Stimulated activated CD4-positive, alpha-beta T cell treated with anti-CD3 and anti-CD28 coated beads, Interleukin-1b, Interleukin-23, amount 100 ng/mL, for 1 hour (primary cell): ENCODE measurements at places on chromosomes 13 and 19.
A peak's percentile ranks its signal among the peaks of the same experiment; 100 is the strongest.

- peak; percentile 83 for DNase-seq
Measured at GRCh38 chr19:12564016-12564664, 12.9 kb upstream of the ZNF564 start.

DNA sequence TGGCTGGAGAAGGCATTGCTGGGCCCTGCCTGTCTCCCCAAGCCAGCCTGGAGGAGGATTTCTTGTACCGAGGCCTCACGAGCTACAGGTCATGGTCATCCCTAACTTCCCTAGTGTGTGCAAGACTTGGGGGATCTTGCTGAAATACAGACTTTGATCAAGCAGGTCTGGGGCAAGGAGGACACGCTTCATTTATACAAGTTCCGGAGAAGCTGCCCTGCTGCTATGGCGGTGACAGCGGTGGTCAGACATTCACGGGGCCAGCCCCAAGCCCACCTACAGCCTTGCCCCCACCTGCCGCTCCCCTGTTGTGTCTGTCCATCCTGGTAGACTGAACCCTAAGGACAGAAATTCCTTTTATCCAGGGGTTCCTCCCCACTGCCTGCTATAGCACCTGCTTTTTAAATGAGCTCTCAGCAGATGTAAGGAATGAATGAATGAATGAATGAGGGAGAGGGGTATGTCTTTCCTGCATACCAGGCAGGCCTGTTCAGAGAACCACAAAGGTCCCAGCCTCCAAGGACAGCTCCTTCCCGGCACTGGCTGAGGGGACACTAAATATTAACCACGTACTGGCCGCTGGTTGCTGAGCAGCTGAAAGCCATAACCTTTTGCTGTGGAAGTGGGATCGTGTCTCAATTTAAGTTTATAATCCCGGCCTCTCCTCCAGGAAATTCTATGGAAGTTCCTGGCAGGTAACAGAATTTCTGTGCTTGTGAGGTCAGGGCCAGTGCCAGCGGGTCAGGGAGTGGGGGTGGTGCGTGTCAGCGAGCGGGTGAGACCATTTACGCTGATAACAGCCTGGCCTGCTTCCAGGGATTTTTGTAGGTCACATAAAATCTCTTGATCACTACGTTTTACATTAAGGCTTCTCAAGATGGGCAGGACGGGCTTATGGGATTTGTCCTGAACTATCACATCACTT, 27.1 kb downstream of the TSSK6 start:
- no peak for DNase-seq

GRCh38 chr13:112245179-112245724, 130.9 kb upstream of the SPACA7 start:
- no peak for DNase-seq

GRCh38 chr19:37907735-37908455, 887 bp downstream of the SIPA1L3 start:
- no peak for DNase-seq

DNA sequence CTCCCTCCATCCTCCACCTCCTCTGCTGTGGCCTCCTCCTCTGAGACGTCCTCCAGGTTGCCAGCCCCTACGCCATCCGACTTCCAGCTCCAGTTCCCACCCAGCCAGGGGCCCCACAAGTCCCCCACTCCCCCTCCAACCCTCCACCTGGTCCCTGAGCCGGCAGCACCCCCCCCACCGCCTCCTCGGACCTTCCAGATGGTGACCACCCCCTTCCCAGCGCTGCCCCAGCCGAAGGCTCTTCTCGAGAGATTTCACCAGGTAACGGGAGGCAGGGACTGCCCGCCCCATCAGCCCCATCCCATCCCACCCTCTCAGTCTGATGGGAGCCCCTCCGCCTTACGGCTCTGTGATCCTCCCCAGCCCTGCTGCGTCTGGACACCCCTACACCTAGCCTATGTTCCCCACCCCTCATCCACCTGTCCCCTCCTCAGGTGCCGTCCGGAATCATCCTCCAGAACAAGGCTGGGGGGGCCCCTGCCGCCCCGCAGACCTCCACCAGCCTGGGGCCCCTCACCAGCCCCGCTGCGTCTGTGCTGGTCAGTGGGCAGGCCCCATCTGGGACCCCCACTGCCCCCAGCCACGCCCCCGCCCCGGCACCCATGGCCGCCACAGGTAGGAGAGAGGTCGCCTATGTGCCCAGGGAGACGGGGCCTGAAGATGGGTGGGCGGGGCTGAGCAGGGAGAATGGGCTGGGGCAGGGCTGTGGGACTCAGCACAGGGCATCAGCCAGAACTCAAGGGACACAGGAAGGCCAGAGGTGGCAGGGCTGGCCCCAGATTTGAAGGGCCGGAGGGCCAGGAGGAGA, 18.6 kb upstream of the EHD2 start:
- no peak for DNase-seq
